Posterior cingulate gyrus (tissue), 11 donors: ENCODE measurements at places on chromosomes 6 and 20.

- DNase-seq: no peak
Measured at GRCh38 chr20:57647006-57647932, 27.0 kb upstream of the ZBP1 start.

GRCh38 chr6:31615748-31616147 is 714 bp downstream of the AIF1 start:
- DNase-seq: no peak

DNA sequence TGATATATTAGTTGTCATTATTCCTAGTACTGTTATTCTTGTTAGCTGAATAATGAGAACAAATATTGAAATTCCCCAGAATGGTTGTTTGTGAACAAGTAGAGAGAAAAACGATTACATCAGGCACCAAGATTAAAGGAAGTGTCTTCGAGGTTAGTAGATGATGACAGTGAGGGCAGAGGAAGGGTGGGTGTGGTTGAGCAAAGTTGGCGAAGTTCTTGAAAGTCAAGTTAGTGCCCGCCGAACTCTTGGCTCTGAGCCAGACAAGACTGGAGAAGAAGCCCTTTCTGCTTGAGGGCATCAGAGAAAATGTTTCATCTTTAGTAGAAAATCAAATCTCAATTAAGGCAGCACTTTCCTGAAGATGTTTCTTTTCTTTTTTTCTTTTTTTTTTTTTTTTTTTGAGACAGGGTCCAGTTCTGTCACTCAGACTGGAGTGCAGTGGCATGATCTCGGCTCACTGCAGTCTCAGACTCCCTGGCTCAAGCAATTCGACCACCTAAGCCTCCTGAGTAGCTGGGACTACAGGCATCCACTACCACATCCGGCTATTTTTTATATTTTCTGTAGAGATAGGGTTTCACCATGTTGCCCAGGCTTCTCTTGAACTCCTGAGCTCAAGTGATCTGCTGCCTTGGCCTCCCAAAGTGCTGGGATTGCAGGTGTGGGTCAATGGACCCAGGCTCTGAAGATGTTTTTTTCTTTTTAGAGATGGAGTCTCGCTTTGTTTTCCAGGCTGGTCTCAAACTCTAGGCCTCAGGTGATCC is 77.1 kb downstream of the SGK1 start:
- no peak for DNase-seq

DNA sequence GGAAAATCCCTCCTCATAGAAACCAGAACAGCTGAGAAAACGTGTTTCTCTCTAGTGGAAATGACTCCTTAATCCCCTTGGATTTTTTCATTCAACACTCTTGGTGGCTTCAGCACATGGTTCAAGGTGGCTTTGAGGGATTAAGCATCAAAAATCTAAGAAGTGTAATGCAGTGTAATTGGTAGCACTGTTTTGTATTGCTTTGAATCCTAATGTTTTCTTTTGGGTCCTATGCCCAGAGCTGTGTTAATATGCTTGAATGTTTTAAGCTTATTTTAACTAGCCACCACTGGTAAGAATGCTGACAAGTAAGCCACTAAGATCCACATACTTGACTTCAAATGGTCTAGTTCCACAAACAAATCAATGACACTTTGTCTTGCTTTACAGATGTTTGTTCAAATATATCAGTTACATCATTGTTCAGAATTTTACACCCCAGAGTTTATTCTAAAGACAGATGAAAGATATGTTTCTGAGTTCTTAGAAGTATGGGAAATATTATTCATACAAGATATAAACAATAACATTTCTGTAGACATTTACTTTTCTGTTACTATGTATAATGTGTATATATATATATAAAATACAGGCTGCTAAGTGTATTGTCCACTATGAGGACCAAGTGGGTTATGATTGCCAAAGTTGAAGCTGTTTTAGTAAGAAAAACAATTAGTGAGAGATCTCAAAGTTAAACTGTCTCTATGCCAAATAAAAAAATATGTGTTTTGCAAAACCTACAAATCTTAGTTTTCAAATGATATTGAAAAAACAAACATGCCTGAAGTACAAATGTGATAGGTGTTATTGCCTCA is 220.8 kb downstream of the OGFRL1 start:
- DNase-seq: no peak
